Right ventricle myocardium superior (tissue), 1 donor: ENCODE measurements at places on chromosomes 2 and 18. TPM values are rescaled to one million over a fixed set of nuclear protein-coding genes. Genes with fewer than 3 reads are reported as not detected.

ARL5A gene
- total RNA-seq = 57.5 TPM

DNA sequence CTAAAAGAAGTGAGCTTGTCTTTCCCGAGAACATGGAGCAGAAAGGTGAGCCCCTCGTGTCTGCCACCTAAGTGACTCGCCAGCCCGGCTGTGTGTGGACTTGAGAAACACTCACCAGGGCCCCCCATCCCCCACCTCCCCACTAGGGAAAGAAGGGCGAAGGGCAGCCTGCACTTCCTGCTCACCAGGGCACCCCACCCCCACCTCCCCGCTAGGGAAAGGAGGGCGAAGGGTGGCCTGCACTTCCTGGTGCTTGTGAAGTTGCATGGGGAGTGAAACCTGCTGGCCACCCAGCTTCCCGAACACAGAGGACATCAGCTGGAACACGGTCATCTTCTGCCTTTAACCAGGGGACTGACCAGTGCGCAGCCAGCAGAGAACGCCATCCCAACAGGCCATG, 402.7 kb upstream of the SALL3 start:
- no peak for DNase-seq

DNA sequence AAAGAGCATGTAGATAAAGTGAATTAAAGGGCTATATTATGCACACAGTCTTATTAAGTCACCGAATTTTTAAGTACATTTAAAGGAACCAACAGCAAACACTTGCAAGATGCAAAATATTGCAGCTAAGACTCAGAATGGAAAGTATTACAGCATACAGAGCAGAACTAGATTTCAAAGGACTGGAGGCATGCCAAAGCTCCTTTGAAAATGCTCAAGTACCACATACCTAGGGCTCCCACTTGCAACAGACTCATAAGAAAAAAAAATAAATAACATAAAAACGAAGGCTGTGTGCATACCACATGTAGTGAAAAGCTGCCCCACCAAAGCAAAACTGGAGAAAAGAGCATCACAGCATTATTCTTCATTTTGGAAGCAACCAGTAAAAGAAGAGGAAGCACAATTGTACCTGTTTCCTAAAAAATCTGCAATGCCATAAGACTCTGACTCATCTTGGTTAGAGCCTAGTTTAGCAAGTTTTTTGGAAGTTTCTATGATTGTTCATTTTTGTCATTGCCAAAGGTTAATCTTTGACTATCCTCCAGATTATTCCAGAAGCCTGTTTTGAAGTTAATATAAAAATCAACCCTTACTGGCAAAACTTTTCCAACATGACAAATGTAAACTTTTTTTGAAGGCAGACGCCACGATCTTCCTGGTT, 306.0 kb upstream of the COL3A1 start:
- DNase-seq = no peak

DNA sequence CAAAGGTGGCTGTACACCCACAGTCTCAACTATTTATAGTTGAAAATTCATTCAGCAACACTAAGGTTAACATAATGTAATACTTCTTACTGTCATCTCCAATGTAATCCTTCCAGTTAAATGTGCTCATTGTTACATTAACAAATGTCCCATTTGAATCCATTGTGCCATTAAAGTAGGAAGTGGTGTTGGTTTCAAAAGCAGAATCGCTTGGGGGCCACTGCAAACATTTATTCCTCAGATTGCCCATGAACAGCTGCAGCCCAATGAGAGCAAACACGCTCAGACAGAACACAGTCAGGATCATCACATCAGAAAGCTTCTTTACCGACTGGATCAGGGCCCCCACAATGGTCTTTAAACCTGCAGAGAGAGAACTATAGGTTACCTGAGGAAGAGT, 41.4 kb downstream of the SCN3A start:
- DNase-seq = no peak
